ENCODE measurements at places on chromosomes 3 and 15.

DNA sequence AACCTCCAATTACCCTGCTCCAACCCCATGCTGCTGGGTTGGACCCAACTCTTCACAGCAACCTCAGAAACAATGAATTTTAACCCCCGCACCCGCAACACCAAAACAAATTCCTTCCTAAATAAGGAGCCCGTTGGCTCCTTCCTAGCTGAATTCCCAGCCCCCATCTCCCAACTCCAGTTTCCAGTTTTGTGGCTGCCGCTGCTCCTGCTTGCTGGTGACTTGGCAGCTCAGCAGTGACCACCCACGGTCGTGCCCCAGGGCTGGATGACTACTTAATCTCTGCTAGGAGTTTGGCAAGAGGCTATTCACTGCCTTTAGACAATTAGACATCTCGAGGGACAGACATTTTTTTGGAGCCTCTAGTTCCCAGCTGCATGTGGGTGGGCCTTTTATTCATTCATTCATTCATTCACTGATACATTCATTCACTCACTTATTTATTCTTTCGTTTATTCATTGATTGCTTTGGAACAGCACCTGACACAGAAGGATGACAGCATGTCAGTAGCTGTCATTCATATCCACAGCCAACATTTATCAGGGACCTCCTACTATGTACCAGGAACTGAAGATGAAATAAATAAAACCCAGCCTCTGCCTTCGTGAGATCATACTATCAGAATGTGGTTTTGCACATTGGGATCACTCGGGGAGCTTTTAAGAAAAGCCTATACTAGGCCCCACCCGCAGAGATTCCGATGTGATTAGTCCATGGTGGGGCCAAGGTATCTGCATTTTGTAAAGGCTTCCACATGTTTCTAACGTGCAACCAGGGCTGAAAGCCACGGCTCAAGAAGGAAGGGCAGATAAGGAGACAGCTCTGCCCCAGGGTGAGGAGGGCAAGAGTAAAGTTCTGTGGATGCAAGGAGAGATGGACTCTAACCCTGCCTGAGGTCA, 256.5 kb downstream of the SHQ1 start:
- peak; percentile 32 for DNase-seq

- DNase-seq, result no peak
Observed at GRCh38 chr3:131007782-131008181, 18.8 kb downstream of the ASTE1 start.

DNA sequence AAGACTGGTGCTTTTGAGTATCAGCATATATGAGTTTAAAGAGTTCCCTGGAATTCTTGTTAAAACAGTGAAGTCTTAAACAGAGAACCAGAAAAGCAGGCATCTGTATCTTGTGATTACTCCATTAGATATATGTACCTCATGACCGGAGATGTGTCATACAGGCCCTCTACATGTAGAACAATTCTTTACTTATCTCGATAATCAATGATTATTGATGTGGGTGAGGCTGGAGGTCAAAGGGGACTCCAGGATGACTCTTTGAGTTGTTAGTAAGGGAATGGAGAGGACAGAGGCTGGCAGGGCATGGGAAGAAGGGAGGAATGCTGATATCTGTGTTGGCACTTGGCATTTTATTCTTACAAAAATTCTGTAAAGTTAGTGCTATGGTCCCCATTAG, 155.7 kb downstream of the GAP43 start:
- no peak for DNase-seq

DNA sequence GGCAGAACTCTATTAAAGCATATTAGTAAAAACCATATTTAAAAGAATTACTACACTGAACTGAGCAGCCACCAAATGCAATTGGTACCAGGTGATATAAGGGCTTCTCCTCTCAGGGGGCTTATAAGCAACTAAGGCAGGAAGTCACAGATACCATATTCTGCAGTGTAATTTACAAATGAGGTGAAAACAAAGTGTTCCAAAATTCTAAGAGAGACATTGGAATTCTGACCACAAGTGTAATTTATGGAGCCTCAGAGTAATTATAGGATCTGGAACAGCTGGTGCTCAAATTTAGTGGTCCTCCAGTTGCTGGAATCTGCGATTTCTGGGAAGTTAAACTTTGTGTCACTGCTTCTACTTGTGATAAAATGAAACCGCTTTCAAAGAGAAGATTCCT, 3.1 kb upstream of the NR1I2 start:
- DNase-seq, result no peak

DNA sequence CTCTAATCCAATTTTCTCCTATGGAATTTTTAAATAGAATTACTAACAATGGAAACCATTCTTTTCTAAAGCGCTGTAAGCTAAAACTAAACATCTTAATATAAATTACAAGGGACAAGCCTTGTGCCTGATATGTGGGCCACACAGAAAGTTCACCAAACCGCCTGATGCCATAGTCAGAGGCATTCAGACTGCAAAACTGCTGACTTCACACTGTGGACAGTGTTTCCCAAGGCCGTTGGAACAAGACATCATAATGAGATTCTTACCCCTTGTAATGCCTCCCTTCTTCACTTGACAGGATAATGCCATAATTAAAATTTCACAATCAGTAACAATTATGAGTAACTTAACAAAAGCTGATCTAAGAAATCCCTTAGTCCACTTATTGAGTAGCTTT, 14.9 kb downstream of the SH3GL3 start:
- DNase-seq, result no peak

- DNase-seq, result no peak
Observed at GRCh38 chr3:58403513-58404109, 30.0 kb downstream of the PDHB start.

DNA sequence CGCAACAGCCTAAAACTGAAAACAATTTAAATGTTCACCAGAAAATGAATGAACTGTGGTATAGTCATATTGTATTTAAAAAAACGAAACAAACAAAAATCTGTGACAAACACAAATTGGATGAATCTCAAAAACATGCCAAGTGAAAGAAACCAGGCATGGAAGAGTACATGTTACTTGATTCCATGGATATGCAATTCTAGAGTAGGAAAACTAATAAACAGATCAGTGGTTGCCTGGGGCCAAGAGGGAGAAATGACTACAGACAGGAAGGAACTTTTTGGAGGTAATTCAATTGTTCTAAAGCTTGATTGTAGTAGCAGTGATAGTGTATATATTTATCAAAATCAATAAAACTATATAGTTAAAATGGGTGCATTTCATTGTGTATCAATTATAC, 16.8 kb downstream of the UBE3A start:
- DNase-seq, result no peak

DNA sequence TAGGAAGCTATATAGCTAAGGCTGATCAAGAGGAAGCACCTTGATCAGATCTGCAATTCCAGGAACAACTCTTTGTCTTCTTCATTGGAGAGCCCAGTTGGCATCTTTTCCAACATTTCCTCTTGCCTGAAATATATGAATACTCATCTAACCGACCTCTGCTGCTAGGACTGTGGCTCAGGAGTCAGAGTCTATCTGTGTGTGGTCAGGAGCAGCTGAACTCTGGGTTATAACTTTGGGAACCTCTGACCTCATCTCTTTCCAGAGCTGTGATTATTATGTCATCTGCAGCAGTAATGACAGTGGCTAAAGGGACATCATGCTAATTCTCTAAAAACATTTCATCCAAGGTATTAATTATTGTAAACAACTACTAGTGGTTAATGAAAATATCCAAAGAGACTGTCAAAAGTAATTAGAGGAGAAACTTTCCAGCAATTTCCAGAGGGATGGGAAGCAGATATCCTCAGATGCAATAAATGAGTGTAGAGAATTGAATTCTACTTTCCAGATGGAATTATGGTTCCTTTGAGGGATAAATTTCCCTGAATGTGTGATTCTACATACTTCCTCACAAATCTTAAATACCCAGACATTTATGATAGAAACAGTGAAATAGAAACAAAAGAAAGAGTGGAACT, 11.5 kb upstream of the SPINK8 start:
- no peak for DNase-seq

GRCh38 chr3:156665291-156665690, 9.1 kb upstream of the TIPARP start:
- DNase-seq, result no peak

DNA sequence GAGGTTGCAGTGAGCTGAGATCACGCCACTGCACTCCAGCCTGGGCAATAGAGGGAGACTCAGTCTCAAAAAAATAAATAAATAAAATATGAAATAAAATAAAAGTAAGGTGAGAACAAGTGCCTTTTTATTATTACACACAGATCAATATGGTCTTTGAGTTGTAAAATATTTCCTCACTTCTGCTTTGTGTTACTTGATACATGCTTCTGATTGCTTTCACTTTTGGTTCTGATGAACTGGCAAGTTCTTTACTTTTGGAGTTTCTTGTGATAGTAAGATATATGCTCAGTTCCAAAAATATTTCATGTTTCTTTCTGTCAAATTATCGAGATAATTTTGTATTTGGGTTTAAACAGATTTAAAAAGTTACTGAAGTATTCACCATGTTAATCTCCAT, 16.6 kb upstream of the GYG1 start:
- DNase-seq, result no peak

GRCh38 chr3:177419904-177420601, 222.8 kb upstream of the TBL1XR1 start:
- peak; percentile 61 for DNase-seq

DNA sequence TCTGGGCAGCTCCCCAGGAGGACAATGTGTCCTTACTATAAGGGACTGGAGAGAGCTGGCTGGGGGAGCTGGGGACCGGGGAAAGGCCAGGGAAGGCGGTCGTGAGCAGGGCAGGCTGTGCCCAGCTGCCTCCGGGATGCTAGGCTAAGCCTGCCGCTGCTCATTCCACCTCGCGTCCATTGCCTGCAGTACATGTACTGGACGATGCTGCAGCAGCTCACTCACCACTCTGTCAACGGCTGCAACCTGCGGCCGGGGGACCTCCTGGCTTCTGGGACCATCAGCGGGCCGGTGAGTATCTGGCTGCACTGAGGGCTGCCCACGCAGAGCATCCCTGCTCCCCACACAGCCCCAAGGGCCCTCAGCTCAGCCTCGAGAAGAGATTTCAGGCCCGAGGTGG, 27.1 kb downstream of the FAH start:
- no peak for DNase-seq
